CD8-positive, alpha-beta T cell (primary cell): ENCODE measurements at places on chromosomes 2 and 18. TPM values are rescaled to one million over a fixed set of nuclear protein-coding genes. Genes with fewer than 3 reads are reported as not detected.
A peak's percentile ranks its signal among the peaks of the same experiment; 100 is the strongest.

ICA1L gene
- 1.8 TPM for total RNA-seq

DNA sequence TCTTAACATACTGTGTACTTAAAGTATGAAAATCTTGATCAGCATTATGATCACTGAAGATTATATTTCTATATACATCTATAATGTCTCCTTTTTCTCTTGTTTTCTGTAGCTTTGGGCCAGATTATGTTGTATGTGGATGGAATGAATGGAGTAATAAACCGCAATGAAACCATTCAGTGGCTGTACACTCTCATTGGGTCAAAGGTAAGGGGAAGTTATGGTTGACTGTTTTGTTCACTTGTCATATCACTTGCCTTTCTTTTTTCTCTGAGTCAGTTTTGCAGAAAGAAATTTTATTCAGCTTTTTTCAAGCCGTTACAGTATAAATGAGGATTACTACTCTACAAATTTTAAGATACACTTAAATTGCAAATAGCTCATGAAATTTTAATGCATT, 252.5 kb downstream of the TPGS2 start:
- DNase-seq = no peak

- DNase-seq = no peak
Measured at GRCh38 chr2:149617476-149617875, 29.9 kb upstream of the MMADHC start.

GRCh38 chr2:206275312-206276055, 1.0 kb downstream of the ZDBF2 start:
- no peak for DNase-seq

KATNAL2 gene
- 1.0 TPM for total RNA-seq

DNA sequence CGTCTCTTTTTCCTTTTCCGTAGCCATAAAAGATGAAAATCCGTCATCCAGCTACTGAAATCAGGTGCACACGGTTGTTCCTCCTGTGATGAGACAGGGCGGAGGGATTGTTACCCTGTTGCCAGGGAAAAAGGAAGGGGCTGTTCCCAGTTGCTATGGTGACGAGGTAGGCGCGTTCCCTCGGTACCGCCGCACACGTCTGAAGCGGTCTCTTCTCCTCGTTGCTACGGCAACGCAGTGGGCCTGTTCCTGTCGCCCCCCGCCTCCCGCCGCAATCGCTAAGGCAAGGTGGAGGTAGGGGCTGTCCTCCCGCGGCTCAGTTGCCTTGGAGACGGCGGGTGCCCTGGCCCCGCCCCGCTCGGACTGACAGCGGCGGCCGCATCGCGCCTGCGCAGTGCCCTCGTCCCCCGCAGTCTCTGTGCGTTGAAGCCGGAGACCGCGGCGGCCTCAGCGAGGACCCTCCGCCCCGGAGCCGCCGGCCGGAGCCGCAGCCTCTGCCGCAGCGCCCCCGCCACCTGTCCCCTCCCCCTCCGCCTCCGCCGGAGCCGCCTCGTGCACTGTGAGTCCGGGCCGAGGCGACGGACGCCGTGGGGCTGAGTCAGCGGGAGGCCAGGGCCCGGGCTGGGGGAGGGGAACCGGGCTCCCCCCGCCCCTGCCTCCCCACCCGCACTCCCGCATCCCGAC, at the start of gene MAPRE3:
MAPRE3 (plus strand) TSS at position 394 of the 684 bp plus-strand sequence. CDS start 51,582 bp downstream, outside the sequence.
- peak; percentile 85 for DNase-seq

GPR75 gene
- 2.8 TPM for total RNA-seq

ESPNL gene
- total RNA-seq = not detected

GRCh38 chr2:40394597-40394996, 57.3 kb downstream of the SLC8A1 start:
- DNase-seq = no peak
